Renal cortical epithelial cell (primary cell): ENCODE measurements at places on chromosomes 12 and 14. TPM values are rescaled to one million over a fixed set of nuclear protein-coding genes. Genes with fewer than 3 reads are reported as not detected.

BATF gene
- not detected in 2 replicates for total RNA-seq

LUM gene
- total RNA-seq: 31.9 and 39.1 TPM in 2 replicates

SERPINA1 gene
- total RNA-seq: 32.1 and 137 TPM in 2 replicates

DNA sequence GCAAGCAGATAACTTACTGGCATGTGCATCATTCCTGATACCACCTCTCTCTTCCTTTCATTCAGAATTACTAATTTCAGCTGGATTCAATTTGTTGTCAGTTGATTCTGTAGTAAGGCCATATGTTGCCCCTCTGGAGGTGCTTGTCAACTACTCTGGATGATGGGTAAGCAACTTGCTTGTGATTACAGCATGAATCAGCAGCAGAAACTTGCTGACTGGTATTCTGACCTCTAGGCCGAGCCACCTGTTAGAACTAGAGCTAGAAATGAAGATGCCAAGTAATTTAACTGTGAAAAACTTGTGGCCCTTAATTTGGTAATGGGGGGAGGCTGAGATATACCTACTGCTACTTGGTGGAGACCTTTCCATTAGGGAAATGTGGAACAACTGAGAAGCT lies 5.1 kb downstream of the RNF10 start:
- peak; percentile 68 for DNase-seq

- no peak for DNase-seq
These were observed 196.5 kb downstream of the DUSP6 start for GRCh38 chr12:89155826-89156225.

DNA sequence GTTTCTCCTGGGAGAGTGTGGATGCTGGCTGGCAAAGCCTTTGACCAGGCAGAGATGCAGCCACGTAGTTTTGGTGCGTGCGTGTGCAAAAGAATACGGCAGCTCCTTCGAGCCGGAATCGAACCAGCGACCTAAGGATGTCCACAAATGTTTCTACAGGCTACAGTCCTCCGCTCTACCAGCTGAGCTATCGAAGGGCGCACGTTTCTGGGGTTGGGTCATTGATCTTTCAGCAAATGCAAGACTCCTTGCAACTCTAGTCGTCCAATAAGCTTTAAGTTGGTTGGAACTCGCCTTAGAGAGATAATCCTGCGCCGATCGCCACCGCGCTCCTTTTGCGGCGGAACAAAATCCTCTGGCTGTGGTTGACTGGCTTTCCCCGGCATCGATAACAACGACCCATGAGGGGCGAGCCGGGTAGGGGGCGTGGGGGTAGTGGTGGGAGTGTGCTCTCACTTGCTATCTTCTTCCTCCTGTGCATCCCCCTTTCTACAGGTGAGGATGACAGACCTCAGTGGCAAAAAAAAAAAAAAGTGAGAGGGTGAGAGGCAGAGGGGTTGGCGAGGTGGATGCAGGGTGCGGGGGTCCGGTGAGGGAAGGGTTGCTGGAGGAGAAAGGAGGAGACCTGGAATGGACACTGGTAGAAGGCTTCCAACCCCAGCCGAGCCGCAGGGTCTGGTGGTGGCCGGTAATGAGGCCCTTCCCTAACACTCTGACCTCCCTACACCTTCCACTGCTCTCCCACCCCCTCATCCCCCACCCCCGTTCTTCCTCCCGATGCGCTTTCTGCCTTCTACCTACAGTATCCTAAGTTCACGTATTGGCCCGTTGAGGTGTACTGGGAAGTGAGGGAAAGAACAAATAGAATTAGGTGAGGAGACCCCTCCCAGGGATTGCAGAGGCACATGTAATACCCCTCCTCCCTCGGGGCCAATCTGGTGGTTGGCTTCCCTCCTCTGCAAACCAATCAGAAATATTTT lies 11.8 kb upstream of the OR6S1 start:
- peak; percentile 38 for DNase-seq

DNA sequence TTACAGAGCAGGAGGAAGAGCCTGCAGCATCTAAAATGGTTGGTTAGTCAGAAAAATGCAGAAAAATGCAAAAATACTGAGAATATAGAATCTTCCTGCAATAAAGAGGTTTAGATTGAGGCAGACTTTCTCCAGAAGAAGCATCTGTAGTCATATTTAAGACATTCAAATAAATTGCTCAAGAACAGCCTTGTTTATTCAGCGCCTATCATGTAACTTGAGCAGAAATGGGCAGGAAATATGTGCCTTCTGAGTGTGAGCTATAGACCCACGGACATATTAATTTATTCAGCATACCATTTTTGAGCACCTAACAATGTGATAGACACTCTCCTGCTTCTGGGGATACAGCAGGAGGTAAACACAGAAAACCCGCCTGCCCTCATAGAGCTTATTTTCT lies 102.0 kb upstream of the HIF1A start:
- no peak for DNase-seq

DNA sequence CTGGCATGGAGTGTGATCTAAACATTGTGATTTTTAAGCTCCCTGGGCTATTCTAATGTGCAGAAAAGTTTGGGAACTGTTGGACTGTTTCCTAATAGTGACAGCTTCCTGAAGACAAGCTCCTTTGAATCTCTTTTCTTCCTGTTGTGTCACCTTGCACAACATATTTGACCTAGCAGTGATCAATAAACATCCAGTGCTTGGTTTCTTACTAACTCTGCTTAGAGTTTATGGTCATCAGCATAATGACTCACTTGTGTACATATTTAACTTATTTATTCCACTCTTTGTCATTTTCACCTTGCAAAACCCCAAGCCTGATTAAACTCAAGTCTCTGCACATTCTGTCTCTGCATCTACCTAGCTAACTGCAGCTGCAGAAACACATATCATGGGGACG lies 27.3 kb upstream of the TBC1D30 start:
- peak; percentile 56 for DNase-seq

DNA sequence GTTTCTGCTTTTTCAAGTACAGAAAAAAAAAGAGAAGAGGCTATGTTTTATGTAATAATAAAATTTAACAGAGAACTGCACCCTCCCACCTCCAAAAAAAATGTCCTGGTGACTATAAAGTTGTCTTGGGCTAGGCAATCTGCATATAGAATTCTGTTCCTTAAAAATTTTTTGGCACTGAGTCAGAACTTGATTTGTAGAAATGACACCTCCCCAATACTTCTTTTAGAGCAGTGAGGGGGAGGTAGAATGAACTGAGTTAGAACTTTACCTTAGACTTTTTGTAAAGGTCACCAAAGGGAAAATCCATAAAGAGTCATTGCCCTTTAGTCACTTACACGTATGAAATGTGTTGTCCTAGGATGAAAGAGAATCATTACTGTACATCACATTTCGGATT lies 80.0 kb downstream of the BTG1 start:
- no peak for DNase-seq

GPR137C gene
- 0.35 and 2.6 TPM in 2 replicates for total RNA-seq

GRCh38 chr12:92829686-92830282 lies 99.3 kb downstream of the EEA1 start:
- no peak for DNase-seq

TAC3 gene
- total RNA-seq: not detected in 2 replicates

KCNJ8 gene
- total RNA-seq: 0.89 and 2.1 TPM in 2 replicates

DNA sequence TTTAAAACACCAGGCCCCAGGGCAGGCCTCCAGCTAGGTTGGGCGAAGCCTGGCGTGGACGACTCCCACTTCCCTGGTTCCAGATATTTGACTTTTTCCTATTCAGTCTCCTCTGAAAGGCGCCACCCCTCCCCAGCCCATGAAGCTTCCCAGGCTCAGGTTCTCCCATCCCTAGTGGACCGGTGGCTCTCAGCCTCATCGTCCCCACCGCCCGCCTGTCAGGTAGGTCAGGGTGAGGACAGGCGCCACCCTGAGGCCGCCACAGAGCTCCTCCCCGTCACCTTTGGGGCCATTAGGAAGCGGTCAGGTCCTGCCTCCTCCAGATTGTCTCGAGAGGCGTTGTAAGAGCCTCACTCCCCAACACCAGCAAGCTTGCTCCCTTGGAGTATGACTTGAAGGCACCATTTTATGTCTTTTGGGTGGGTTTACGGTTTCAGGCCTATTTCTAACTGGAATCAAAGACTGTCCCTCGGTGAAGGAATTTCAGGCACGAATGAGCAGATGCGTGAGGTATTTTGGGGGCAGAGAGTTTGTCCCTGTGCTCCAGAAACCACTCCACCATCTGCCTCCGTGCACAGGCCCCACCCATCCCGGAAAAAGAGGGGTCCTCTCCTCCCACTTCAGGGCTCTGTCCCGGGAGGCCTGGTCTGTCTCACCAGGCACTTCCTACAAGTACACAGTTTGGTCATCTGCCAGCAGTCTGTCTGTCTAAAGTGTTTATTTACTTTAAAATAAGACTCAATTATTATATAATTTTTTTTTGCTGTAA lies 55.6 kb downstream of the TSPAN9 start:
- DNase-seq: peak; percentile 35

DNA sequence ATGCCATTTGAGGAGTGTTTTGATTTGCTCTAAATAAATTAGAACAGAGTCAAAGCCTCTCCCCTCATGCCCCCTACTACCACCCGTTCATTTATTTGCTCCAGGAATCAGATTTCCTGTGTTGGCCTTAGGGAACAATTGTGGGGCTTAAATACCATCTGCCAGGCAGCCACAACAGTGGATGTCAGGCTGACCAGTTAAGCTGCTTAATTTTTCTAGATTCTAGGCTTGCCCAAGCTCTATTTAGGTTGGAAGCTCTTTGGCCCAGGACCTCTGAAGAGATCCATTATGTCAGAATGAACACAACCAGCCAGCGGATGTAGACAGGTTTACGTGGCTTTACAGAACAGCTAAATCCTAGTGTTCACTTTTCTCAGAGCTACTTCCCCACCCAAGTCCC lies 1.0 kb upstream of the TIMELESS start:
- no peak for DNase-seq

DNA sequence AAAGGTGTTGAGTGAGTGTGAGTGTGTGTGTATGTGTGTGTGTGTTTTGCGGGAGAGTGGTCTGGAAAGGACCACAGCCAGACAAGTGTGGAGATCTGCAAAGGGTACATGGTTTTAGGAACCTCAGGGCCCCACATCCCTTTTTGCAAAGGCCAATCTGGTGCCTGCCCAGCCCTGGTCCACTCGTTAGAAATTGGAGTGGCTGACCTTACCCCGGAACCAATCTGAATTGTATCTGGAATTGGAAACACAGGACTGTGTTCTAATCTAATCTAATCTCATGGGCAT lies 11.3 kb upstream of the TBX3 start:
- no peak for DNase-seq

CAPZA3 gene
- total RNA-seq: not detected in 2 replicates

ANKLE2 gene
- total RNA-seq: 111 and 116 TPM in 2 replicates

CMTM5 gene
- total RNA-seq: not detected in 2 replicates

- DNase-seq: no peak
These were observed 33.8 kb downstream of the DCP1B start for GRCh38 chr12:1970331-1970900.
